Activated CD4-positive, alpha-beta T cell treated with anti-CD3 and anti-CD28 coated beads, Interleukin-10, Interleukin-2, amounts not matched to agents 100 ng/mL and 50 ng/mL, durations not matched to agents 16 hours and 8 hours (primary cell): ENCODE measurements at places on chromosomes 11 and 22.

DNA sequence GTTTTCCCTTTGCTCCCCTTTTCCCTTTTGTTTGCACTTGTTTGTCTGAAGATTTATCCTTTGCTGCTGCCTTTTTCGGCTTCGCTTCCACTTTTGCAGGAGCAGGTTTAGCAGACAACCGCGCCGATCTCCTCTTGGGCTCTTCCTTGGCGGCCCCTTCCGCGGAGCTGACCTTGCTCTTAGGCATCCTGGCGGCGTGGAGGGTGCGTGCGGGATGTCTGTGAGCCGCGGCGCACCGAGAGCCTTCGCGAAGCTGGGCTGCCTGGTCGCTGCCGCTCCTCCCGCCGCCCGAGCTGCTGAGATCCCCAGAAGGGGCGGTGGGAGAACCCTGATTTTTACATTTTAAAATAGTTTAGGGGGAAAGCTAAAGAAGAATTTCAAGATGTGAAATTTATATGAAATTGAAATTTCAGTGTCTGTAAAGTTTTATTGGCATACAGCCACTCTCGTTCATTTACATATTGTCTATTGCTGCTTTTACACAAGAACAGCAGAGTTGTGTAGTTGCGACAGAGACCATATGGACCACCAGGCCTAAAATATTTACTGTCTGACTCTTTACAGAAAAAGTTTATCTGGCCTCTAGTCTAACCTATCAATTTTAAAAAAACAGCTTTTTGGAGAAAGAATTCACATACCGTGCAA, 105.2 kb upstream of the RRM1 start:
- DNase-seq: no peak

DNA sequence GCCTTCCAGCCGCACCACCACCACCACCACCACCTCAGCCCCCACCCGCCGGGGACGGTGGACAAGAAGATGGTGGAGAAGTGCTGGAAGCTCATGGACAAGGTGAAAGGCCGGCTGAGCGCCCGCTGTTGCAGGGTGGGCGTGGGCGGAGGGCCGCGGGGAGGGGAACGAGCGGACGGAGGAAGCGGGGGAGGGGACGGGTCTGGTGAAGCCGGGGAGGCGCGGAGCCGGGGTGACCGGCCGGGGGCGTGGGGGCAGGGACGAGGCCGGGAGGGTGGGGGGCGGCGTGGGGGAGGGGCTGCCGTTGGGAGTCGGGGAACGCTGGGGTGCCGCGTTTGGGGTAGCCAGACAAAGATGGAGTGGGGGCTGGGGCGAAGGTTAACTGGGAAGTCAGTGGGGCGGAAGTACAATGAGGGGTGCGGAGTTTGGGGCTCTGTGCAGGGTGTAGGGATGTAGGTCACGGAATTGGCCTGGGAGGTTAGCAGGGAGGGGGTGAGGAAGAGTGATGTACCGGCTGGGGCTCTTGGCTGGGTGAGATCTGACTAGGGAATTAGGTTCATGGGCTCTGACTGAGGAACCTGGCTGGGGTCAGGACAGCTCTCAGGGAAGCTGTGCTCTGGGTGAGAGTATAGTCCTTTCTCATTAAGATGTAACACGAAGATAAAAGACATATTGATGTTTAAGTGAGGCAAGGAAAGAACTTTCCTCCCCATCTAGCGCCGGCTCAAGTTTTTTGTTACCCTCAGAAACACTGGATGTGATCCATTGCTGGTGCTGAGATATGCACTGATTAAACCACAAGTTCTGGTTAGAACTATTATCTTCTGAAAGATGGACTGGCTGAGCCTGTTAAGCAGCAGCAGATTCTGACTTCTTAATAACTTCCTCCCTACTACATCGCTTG, 624 bp downstream of the CBL start:
- DNase-seq: peak; percentile 55

- no peak for DNase-seq
Measured at GRCh38 chr11:74018331-74019005, 9.6 kb upstream of the UCP3 start.

DNA sequence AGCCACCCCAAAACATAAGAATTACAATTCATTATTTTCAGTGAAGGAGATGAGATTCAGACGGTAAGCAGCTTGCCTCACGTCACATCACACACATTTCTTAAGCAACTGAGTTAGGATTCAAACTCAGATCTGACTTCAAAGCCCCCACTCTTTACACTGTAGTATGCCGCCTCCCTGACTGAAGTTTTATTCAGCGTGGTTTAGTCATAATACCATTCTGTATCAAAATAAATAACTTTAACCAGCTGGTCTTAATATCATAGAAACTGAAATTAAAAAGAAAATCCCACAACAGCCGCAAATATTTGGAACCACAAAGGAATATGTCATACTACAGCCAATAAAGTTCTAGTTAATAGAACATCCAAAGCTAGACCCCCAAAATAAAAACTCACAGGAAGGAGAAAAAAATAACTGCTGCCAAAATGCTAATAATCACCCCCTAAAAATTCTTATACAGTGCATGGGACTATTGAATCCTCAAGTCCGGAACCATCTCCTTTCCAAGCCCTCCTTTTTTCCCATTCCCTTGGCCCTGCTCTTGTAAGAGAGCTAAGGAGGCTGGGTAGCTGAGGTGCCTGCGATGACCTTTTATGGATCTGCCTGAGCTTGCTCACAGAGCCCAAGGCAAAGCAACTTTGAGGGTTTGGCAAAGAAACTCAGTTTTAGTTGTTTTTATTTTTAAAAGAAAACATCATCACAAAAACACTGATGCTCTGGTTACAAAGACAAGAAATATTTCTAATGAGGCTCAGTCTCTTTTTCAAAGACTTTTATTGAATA, 334.5 kb downstream of the TTC28 start:
- no peak for DNase-seq

- DNase-seq: peak; percentile 23
Measured at GRCh38 chr22:45709060-45709739, 37.6 kb downstream of the ATXN10 start.

DNA sequence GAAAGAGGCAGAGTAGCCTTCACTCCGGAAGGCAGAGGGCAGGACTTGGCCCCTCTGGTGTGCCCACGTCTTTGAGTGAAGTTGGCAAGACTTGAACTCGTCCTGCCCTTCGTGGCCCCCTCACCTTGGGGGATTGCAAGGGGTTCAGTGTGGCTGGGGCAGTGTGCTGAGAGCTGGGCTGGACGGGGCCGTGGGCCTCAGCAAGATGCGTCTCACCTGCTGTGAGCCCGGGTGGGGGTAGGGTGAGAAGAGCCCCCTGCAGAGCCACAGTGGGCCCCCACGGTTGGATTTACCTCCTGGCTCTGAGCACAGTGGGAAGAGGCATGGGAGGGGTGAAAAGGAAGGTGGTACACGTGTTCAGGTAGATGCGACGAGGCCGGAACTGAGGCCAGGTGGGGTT, 81.4 kb upstream of the ATXN10 start:
- DNase-seq: no peak

DNA sequence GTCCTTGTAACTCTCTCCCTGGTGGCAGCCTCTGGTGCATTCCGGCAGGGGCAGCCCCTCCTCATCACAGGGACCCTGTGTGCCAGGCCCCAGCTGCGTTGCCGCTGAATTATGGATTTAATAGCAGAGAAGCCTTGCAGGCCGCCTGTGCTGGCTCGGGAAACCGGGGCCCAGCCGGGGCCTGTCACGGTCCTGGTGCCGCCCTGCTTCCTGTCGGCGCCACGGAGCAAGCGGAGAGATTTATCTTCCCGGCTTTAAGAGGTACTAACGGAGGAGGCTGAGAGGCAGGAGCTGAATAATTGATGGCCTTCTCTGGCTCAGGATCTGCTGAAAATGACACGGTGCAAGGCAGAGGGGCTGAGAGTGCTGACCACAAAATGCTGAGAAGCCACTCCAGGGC, 54.0 kb upstream of the CCDC188 start:
- no peak for DNase-seq

GRCh38 chr11:7609521-7609920, 63.8 kb downstream of the CYB5R2 start:
- DNase-seq: no peak

- no peak for DNase-seq
Measured at GRCh38 chr11:68693484-68693882, 9.1 kb downstream of the GAL start.

DNA sequence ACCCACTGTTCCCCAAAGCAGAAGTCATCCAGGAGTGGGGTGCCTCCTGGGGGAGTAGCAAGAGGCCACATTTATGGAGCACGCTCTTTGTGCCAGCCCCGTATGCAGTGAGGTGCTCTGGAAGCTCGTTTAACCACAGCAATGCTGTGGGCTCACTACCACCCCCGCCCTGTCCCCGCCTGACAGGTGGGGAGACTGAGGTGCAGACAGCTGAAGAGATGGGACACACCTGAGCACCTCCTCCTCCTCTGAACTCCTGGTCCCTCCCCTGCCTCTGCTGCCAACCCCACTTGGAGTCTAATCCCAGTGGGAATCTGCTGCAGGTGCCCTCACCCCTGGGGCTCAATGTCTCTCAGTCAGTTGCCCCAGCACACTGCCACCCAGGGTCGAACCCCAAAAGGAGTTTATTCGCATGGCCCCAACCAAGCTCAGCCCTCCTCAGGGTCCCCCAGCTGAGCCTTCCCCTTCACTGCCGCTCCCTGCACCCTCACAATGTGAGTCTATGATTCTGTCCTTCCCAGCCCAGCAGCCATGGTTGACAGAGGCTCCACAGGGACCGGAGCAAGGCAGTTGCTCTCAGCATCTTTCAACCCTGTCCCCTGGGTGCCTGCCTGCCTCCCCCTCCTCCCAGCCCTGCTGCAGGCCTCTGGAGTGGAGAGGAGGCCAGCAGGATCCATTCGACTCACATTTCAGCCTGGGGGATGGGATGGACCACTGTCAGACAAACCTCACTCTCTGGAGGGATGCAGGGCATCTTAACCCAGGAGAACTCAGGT, 13.3 kb upstream of the BCR start:
- DNase-seq: no peak

- no peak for DNase-seq
Measured at GRCh38 chr11:35923452-35923851, 20.4 kb upstream of the LDLRAD3 start.

DNA sequence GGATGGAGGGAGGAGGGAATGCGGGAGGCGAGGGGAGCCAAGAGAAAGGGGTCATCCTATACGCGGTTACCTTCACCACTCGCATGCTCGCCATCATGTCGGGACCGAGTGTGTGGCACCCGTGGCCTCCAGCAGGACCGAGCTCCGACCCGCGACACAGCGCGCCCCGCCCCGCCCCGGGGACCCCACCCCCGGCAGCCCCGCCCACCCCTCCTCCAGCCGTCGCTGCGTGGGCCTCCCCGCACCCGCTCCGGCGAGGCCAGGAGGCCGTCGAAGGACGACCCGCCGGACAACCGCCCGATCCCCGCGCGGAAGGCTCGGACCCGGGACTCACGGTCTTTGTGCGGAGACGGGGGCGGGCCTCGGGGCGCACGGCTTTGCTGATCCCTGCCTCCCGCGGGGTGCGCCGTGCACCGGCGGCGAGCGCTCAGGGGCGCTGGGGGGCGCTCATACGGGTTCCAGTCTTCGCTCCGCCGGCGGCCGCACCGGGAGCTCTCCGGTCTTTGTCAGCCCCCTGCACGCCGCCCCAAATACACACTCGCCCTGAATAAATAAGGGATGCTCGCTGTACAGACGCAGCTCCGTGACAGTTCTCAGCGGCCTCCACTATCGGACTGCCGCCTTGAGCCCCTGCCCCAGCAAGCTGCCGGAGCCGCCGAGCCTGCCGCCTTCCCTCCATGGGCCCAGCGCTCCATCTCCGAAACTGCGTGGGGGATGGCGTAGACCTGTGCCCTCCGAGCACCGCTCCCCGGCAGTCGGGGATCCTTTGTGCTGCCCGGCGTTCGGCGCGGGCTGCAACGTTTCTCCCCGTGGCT, at the start of gene UBE2L6:
Gene UBE2L6, minus strand, starts transcription at position 158 of the 815 bp plus-strand sequence. Its CDS starts 61 bp downstream, at position 97.
- peak; percentile 75 for DNase-seq

- DNase-seq: no peak
Measured at GRCh38 chr11:133906746-133907145, 50.0 kb downstream of the IGSF9B start.

DNA sequence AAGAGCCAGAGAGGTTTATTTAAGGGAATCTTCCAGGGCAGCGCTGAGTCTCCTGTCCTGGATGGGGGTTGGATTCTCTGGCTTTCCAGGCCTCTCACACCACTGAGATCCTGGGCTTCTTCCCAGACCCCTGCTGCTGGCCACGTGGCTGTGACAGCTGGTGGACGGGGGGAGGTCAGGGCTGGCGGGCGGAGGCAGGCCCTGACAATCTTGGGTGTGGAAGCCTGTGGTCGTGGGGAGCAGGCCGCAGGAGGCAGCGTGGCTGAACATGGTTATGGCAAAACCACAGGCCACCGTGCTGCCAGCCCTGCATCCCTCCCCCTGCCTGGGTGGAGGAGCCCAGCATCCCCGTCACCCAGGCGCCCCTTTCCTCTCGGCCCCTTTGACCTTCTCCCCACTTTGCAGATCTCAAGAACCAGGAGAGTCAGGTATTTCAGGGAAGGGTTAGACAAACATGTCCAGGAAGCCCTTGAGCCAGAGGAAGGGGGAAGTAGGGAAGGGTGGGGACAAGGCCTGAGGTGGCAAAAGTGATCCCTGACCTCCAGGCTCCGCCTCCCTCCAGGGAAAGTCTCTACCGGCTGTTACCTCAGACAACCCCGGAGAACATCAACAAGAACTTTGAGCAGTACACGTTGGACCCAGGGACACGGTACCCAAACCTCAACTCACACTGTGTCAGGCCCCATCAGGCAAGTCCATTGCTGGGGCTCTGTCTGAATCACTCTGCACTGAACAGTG, 111.8 kb downstream of the MICAL2 start:
- no peak for DNase-seq

DNA sequence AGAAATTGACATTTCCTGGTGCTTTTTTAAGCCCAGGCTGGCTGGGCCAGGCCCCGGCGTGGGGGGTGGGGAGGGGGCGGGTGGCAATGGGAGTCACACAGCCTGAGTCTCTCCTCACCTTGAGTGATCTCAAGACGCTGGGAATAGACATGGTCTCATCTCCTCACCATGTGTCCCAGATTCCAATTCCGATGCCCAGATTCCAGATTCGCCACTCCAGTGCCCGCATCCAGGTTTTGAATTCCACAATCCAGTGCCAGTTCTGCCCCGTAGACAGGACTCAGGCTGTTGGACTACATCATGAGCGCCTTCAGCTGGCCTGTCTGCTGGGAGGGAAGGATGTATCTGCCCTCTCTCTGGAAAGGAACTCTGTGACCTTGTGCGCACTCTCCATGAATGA, 19.1 kb downstream of the KCNC1 start:
- no peak for DNase-seq

- DNase-seq: no peak
Measured at GRCh38 chr22:48489551-48490499, 1337.8 kb downstream of the BRD1 start.

DNA sequence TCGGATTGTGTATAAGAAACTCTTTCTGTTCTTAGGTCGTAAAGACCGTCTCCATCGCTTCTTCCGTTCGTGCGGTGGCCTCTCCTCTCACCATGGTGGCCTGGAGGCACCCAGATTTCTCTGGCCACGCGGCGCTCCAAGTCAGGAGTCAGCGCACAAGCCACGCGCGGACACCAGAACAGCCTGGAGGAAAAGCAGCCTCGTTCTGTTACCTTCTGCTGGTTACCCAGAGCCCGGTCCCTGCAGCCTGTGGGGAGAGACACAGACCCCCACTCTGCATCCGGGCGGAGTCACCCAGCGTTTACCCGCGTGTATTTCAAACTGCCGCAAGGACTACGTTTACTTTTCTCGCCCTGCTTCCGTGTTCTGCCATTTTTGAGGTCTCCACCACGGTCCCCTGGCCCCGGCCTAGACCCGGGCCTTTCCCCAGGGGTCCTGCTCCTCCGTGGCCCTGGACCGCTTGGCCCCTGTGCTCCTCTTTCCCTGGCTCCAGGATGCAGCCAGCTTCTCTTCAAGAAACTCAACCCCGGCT, 776.1 kb downstream of the BRD1 start:
- DNase-seq: no peak

- DNase-seq: no peak
Measured at GRCh38 chr11:69227271-69227670, 66.7 kb upstream of the MYEOV start.

- peak; percentile 43 for DNase-seq
Measured at GRCh38 chr11:69301455-69302401, 7.8 kb downstream of the MYEOV start.
